Epithelial cell of proximal tubule (primary cell): ENCODE measurements at places on chromosomes 3 and 15. TPM values are rescaled to one million over a fixed set of nuclear protein-coding genes. Genes with fewer than 3 reads are reported as not detected.
A peak's percentile ranks its signal among the peaks of the same experiment; 100 is the strongest.

DNA sequence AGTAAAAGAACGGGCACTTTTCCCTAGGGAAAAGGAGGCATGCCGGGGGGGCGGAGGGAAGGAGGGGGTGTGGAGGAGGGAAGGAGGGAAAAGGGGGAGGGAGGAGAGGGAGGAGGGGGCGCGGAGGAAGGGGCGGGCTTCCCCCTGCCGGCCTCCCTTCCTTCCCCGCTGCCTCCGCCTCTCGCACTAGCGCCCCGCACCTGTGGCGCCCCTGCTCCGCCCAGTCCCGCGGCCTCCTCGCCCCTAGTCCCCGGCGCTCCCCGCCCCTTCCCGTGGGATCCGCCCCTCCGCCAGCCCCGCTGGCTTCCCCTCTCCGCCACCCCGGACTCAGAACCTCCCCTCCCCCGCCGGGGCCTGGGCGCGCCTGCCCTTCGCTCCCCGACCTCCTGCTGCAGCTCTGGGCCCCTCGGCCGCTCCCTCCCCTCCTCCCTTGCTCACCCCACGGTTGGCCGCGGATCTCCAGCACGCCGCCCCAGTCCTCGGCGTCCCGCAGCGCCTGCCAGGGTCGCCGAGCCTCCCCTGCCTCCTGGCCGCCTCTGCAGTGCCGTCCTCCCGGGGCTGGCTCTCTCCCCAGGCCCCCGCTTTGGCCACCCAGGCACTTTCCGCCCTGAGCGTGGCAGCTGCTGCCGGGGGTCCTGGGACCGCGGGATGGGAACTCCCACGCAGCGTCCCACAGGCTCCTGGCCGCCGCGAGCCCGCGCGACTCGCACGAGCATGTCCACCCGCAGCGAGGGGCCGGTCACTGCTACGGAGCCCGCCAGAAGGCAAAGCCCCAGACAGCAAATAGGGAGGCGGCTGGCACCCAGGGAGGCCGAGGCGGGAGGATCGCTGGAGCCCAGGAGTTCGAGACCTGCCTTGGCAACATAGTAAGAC is 147.4 kb downstream of the TJP1 start:
- DNase-seq: no peak

- no peak for DNase-seq
Measured at GRCh38 chr3:61451841-61452240, 109.5 kb upstream of the PTPRG start.

DNA sequence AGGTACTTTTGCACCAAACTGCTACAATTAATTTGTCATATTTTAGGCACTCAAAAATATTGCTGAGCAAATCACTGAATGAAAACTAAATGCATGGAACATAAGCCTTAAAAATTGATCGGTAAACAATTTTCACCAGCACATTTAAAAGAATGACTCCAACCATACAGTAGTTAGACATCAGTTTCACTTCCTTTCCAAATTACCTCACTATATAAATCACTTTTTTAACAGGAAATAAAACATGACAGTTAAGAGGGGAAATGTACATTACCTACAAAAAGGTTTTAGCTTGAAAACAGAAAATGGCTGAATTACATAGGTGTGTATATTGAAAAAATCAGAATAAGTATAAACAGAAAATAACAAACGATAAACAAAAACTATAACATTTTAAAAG is 108.4 kb downstream of the SERPINI1 start:
- DNase-seq: no peak

DNA sequence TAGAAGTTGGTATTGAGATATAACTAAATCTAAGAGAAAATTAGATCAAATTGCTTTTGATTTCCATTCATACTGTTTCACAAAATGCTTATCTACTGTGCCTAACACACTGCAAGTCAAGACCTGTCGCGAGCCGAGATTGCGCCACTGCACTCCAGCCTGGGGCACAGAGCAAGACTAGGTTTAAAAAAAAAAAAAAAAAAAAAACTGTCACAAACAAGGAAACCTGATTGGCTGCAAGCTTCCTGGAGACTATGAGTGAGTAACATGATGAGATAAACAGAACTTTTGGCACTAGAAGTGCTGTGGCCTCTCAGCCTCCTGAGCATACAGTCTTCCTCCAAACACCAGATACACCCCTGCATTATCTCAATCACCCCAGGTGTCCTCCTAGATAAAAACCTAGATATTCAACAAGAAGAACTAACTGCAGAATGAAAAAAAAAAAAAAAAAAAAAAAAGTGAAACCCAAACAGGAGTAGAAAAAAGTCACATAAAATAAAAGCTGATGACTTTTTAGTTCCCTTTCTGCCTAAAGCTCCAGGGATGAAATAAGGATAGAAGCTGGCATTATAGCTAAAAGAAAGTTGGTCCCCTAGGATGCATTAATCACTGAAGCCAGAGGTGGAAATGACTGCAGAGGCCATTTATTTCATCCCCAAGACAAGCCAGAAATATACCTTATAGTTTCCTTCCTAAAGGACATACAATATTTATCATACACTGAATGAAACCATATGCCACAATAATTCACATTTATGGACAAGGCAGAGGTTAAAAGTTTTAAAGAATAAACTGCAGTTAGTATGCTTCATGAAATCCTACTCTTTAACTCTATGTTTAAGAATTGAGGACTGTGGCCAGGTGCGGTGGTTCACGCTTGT is 82.4 kb downstream of the P3H2 start:
- DNase-seq: peak; percentile 52

DNA sequence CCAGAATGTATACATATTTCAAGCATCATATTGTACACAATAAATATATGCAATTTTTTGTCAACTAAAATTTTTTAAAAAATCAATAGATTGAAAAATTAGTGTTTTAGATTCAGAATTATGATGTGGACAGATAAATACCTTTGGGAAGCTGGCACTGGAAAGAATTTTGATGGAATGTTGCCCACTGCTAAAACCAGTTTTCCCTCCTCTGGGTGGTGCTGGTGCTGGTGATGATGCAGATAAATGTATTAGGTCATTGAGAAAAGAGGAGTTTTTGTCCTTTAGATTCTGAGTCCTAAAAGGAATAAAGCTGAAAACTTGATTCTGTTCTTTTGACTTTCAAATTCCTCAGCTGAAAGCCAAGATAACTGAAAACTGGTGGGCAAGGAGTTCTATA is 56.0 kb upstream of the SUCLG2 start:
- no peak for DNase-seq

DNA sequence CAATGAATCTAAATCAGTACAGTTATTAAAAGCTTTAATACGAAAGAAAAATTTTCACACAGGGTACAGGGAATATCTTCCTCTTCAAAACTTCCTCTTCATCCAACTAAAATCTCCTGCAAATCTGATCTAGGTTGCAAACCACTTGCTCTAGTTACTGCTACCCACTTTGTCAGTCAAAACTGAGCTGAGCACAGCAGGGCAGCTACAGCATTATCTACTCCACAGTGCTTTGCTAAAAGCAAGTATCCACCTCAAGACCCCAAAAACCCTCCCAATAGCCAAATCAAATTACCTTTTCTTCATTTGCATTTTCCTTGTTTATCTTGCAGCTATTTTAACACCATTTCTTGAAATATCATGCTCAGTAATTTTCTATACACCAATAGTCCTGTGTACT is 14.7 kb downstream of the ZNF280D start:
- DNase-seq: no peak

- DNase-seq: no peak
Measured at GRCh38 chr3:57855943-57856342, 99.8 kb downstream of the SLMAP start.

GRCh38 chr3:39106851-39107387 is 508 bp downstream of the GORASP1 start:
- DNase-seq: no peak

DNA sequence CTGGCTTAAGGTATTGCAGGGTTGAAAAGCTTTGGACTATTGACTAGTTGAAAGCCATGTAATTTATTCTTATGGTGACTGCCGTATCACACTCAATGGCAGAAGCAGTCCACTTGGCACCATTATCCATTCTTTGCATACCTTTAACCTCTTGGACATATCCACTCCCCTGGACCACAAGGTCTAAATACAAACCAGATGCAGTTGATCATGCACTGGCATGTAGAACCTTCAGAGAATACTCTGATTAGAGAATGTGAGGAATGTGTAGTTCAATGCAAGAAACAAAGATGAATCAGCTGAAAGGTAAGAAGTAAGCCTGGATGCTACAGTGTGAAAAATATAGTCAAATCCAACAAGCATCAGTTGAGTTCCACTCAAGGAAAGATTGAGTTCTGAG is 93.1 kb downstream of the FRMD5 start:
- DNase-seq: peak; percentile 83

GRCh38 chr3:140896997-140897396 is 44.6 kb upstream of the SLC25A36 start:
- no peak for DNase-seq

DNA sequence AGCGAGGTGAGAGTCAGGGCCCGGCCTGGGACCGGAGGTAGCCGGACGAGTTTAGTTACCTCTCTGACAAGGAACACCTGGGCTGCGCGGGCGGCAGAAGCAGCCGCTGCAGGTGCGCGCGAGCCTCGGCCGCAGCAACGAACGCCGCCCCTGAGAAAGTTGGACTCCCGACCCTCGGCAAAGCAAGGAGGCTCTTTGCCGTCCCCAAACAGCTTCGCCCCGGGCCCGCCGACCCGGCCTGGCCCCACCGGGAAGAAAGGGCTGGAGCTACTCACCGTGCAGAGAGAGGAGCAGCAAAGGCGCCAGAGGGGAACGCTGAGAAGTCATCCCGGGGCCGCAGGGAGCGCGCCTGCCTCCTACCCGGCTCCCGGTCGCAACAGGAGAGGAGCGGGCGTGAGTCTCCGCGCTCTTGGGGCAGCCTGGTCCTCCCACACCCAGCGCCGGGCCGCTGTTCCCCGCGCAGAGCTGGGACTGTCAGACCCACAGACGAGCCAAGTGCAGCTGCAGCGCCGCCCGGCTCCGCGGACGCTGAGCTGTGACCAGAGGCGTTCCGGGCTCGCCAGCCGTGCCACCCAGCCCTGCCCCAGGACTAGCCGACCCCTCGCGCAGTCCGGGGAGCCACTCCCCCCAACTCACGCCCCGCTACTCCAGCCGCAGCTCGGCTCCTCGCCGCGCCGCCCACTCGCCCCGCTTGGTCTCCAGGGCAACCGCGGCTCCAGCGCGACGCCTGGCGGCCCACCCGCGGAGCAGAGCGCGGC is at the start of gene IGSF11:
Gene IGSF11, minus strand, starts transcription at position 591 of the 758 bp plus-strand sequence. Its CDS starts 264 bp downstream, at position 327.
- DNase-seq: no peak

GRCh38 chr3:116812949-116813348 is 103.4 kb downstream of the TUSC7 start:
- DNase-seq: no peak

GRCh38 chr3:170499562-170500156 is 81.0 kb downstream of the CLDN11 start:
- DNase-seq: no peak

DNA sequence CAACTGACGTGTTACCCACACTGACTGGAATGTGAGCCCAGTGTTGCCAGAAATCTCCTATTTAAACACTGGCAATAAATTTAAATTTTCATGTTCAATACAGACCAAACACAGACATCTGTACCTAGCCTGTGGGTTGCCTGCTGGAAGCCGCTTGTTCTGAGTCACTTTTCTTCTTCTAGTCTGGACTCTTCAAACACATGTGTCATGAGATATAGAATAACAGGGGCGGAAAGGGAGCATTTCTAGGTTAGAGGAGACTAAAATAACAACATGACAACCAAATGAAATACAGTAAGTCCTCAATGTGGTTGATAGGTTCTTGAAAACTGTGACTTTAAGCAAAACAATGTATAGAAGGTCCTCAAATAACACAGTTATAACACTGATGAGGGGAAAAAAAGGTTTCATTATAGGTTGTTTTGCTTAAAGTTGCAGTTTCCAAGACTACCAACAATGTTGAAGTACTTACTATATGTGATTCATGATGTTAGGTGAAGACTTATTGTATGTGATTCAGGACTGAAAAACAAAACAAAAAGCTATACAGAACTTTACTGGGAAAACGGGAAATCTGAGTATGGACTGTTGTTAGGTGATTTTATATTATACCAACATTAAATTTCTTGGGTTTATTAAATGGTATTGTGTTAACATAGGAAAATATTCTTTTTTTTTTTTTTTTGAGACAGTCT is 63.1 kb downstream of the PRKAR2A start:
- DNase-seq: no peak

GRCh38 chr3:13571831-13572750 is 23.2 kb downstream of the FBLN2 start:
- DNase-seq: no peak

- no peak for DNase-seq
Measured at GRCh38 chr15:88902846-88903245, 7.5 kb upstream of the HAPLN3 start.

DNA sequence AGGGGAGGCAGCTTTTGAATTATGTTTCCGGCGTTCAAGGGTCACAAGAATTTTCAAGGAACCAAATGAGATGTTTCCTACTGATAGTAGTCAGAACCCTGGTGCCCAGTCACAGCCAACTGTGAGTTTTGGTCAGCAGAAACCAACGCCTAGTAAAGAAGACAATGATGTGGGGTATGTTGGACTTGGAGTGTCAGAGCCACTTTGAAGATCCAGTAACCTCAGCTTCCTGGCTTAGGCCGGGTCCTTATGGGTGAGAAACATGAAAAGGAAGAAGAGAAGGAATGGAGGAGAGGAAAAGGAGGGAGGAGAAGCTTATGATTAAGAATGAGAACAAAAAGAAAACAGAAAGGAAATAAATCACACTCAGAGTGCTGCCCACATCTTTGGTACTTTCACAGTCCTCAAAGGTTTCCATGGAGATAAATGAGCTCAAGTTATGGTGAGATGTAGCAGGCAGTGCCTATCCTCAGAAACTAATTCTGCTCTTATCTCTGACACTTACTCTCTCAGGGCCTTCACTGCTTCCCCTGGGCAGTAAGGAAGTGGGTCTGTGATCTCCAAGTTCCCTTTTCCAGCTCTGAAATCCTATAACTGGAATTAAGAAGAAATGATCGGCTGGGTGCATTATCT is 2.0 kb upstream of the MCF2L2 start:
- no peak for DNase-seq

DNA sequence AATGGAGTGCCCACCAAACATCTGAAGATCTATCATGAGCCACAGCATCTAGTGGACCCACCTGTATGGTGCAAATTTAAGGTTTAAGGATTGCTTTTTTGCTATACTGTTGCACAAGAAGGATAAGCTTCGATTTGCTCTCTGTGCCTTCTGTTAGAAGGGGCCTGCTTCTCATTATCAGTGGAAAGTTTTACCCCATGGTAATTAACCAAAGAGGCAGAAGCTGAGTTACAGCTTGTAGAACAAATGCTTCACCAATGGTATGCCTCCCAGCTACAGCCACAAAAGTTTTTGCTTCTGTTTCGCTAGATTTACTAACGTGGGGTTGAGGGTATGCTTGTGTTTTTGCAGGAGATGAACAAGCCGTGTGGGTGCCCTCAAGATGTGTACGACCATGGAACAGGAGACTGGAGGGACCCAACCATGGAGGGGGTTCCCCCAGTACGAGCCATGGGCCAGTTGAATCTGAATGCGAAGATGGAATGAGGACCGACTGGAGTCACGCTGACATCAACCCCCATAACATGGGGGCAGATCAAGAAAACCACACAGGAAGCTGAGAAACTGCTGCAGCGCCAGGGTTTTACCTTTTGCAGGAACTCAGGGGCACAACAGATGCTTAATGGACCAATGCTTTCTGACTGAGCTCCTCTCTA is 43.5 kb downstream of the ACAD9 start:
- DNase-seq: no peak

The MYRIP gene
- total RNA-seq: 0.12 and 0.29 TPM in 2 replicates

The LMOD3 gene
- not detected in 2 replicates for total RNA-seq

The EPB42 gene
- total RNA-seq: not detected in 2 replicates

The SLC24A5 gene
- not detected in 2 replicates for total RNA-seq

The XCR1 gene
- total RNA-seq: not detected in 2 replicates

The EOMES gene
- total RNA-seq: not detected in 2 replicates

The SCN11A gene
- not detected in 2 replicates for total RNA-seq

The PLA2G4D gene
- total RNA-seq: not detected in 2 replicates

The RBM5 gene
- 52.3 and 80.7 TPM in 2 replicates for total RNA-seq
